NCI-H345 (cell line): ENCODE measurements at places on chromosomes 4 and X.

DNA sequence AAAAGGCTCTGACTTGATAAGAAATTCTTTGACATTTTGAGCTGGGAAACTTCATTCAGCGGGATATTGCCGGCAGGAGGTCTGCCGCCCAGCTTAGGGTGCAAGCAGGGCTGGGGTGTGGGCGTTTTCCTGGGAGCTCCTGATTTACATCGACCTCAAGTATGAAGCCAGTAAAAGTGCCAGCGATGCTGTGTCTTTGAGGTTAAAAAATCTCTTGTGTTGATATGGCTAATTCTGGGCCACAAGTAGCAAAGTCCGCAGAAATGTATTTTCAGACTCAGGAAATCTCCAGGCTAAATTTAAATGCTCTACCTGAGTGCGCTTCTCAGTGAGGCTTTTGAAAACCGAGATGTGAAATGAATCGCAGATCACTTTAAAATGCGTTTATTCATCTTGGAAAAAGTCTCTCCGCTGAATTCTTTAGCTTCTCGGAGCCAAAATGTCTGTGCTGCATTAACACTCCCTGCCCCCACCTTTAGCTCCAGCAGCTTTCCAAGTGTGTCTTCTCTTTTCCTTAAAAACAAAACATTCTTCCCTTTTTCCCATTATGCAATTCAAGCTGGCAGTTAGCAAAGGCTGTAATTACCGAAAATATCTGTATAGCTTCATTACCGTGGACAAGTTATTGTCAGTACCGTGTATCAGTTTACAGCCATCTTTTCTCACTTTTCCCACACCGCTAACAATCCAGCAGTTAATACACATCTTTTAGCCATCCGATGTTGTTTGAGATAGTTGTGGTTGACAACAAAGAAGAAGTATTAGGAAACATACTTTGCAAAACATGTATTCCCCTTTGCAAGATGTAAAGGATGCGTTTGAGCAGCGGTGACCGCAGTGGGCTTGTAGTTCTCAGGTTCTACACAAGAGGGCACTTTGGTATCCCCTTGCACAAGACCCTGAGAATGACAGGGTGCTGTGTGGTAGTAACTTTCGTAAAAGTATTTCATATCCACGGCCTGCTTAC, 136.0 kb upstream of the STX18 start:
- no peak for DNase-seq

- no peak for DNase-seq
These were observed 28.3 kb downstream of the NBDY start for GRCh38 chrX:56757327-56757726.

- DNase-seq, result no peak
These were observed 13.4 kb upstream of the P2RY10 start for GRCh38 chrX:78931814-78932213.

- DNase-seq, result no peak
These were observed 84.2 kb downstream of the CHRNA9 start for GRCh38 chr4:40419231-40419912.

DNA sequence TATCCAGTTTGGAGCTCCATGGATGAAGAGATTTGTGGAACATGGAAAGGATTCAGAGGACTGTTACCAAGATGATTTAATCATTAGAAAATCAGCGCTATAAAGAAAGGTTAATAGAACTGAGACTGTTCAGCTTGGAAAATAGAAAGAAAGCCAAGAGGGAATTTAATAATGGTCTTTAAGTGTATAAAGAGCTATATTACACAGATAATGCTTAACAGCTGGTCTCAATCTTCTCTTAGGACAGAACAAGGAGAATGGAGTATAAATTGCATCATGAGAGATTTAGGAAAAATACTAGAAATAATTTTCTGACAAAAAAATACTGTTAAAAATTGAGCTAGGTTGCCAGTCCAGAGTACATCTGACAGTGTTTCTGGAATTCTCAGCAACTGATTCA, 91.3 kb upstream of the MAGEC2 start:
- no peak for DNase-seq

- no peak for DNase-seq
These were observed 73.5 kb downstream of the ANXA3 start for GRCh38 chr4:78625073-78625472.

DNA sequence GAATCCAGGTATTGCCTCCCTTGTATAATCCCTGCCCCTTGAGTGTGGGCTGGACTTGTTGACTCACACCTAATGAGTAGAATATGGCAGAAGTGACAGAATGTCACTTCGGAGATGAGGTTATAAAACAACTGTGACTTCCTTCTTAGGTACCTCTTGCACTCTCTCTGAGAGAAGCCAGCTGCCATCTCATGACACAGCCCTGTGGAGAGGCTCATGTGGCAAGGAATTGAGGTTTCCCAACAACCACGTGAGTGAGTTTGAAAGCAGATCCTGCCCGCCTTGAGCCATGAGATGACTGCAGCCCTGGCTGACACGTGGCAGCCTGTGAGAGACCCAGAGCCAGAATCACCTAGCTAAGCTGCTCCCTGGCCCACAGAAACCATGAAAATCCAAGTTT, 13.5 kb downstream of the ASB11 start:
- DNase-seq, result no peak

GRCh38 chrX:148284056-148284455, 216.4 kb upstream of the AFF2 start:
- no peak for DNase-seq

GRCh38 chrX:53089224-53089842, 4.6 kb upstream of the KANTR start:
- DNase-seq, result peak; percentile 60

DNA sequence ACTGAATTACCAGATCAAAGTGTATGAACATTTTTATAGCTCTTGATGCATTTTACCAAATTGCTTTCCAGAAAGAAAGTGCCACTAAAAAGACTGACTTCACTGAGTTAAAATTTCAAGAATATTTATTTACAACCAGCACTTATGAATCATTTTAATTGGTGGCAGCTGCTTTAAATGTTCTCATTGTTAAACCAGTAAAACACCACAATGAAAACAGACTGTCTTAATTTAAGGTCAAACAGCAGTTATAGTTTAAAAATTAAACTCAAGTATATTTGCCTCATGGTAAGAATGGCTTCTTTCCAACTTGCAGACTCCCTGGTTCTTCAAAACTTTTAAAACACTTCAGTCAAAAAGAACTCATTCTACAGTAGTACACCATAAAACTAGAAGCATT, 36.9 kb downstream of the AMMECR1 start:
- no peak for DNase-seq
